ENCODE measurements at places on chromosomes 7 and 10. TPM values are rescaled to one million over a fixed set of nuclear protein-coding genes. Genes with fewer than 3 reads are reported as not detected.

DNA sequence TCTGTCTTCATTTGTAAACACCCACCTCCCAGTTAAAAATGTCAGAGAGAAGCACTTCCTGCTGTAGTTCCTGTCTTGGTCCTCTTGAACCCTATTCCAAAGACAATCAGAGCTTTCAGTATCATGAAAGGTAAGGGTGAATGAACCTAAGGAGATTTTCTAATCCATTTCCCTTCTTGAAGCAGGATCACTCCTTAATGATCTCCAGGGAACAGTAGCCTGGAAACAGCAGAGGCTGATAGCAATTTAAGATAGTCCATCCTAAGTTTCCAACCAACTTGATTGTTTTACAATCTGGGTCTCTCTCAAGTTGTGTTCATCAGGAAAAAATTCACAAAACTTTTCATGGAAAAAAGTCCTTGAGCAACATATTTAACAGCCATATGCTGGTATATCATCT, 273.6 kb downstream of the NEBL start:
- DNase-seq: no peak

- DNase-seq: no peak
These were observed 118.5 kb upstream of the CHST15 start for GRCh38 chr10:124211921-124212320.

DNA sequence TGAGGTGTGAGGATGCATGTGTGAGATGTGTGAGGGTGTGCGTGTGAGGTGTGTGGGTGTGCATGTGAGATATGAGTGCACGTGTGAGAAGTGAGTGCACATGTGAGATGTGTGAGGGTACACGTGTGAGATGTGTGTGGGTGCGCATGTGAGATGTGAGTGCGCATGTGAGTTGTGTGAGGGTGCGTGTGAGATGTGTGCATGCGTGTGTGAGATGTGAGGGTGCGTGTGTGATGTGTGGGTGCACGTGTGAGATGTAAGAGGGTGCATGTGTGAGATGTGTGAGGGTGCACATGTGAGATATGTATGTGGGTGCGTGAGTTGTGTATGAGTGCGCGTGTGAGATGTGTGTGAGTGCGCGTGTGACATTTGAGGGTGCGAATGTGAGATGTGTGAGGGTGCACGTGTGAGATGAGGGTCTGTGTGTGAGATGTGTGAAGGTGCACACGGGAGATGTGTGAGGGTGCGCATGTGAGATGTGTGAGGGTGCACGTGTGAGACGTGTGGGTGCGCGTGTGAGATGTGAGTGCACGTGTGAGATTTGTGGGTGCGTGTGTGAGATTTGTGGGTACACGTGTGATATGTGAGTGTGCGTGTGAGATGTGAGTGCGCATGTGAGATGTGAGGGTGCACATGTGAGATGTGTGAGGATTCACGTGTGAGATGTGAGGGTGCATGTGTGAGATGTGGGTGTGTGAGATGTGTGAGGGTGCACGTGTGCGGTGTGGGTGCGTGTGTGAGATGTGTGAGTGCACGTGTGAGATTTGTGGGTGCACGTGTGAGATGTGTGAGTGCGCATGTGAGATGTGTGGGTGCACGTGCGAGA, 30.5 kb downstream of the PPIF start:
- no peak for DNase-seq

DNA sequence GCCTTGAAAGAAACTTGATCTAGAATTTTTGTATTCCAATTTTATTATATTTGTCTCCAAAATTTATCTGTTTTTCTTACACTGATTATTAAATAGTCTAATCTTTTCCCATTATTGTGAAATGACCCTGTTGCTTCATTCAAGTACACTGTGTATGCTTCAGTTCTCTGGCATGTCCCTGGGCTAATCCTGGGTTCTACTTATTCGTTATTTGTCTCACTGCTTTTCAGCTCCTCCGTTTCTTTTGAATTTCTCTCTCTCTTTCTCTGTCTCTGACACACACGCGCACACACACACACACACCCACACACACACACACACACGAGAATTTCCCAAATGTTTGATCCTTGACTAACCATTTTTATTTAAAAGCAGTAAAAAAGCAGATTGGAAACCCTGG, 768.6 kb downstream of the NRG3 start:
- no peak for DNase-seq

DNA sequence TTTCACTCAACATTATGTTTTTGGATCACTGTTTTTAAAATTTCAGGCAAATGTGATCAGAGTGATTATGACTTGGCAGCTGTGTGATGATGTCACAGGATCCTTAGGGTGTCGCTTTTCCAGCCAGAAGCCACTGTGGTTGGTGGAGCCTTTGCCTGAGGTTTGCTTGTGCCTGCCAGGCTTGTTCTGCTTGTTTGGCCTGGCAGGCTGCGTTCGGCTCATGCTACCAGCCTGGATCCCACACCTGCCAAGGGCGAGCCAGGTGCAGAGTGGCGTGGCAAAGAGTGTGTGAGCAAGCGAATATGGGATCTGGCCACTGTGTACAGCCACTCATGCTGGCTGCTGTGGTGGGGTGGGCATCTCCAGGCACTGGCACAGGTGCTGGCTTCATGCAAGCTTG, 55.7 kb downstream of the ADK start:
- DNase-seq: no peak

DNA sequence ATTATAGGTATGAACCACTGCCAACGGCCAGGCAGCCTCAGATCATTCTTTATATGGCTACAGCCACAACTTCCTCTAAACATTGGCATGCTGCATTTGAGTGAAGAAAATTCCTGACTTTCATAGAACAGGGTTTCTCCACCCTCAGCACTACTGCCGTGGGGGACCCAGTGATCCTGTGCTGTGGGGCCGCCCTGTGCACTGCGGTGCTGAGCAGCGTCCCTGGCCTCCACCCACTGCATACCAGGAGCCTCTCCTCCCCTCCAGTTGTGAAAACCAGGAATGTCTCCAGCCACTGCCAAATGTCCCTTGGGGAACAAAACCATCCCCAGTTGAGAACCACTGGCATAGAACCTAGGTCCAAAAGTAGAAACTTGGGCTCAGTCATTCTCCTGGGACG, 15.8 kb downstream of the CNPY1 start:
- no peak for DNase-seq

DNA sequence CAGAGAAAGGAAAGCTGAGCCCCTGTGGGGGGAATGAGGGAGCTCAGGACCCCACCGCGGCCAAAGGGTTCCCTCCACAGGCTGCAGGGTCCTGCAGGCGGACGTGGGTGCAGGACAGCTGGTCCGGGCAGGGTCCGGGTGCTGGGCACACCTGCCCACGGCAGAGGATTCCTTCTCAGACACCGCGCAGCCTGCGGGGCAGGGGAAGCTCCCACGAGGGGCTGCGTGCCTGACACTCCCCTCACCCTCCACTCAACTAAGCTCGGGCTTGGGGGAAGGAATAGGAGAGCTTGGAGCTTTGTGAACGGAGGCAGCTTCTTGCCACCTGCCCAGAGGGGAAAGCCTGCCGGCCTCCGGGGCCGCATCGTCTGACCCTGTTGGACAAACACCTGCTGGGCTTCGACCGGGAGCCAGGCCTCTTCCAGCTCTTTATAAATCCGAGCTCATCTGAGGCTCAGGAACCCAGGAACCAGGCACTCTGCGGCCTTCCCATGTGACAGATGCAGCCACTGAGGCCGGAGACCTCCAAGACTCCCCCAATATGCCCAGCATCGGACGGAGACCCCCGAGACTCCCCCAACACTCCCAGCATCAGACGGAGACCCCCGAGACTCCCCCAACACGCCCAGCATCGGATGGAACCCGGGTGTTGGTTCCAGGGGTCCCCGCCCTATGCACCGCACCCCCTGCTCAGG, 97.3 kb downstream of the PDGFA start:
- no peak for DNase-seq

- no peak for DNase-seq
These were observed 62.2 kb upstream of the USP6NL start for GRCh38 chr10:11673346-11674280.

- DNase-seq: no peak
These were observed 14.3 kb upstream of the ARHGAP12 start for GRCh38 chr10:31942892-31943291.

- no peak for DNase-seq
These were observed 283.9 kb upstream of the DKK1 start for GRCh38 chr10:52030051-52030790.

- DNase-seq: peak; percentile 20
These were observed 233.1 kb upstream of the FZD8 start for GRCh38 chr10:35875016-35875676.

DNA sequence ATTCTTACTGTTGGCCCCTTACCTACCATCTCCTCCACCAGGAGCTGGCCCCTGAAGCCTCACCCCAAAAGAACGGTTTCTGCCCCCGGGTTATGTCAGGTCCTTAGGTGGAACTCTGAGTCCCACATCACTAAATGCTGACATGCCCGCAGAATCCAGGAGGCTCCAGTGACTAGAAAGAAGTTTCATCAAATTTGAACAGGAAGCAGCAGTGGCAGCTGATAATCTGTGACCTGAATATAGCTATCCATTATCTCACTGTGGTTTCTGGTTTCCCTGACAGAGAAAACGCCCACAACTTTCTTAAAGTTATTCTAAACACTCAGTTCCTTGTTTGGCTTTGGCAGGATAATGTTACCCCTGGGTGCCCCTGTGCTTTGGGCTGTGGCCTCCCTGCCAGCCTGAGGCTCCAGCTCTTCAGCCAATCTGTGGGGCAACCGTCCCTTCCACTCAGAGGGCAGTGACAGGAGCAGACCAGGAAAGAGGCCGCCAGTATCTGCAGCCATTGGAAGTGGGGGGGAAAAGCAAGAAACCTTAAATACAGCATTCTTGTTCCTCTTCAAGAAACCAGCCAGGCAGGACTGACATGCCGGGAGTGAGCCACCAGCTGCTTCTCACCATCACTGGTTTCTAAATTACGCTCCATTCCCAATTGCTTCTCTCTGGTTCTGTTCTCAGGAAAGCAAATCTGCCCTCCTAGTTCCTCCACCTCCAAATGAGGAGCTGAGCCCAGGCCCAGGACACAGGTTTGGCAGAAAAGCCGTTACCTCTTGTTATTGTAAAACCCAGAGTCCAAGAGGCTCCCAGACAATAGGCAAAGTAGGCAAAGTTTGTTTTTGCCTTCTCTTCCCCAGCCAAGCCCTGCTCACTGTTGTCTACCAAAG, 41.2 kb upstream of the VCL start:
- DNase-seq: no peak

- no peak for DNase-seq
These were observed 49.4 kb downstream of the RGS10 start for GRCh38 chr10:119493155-119493554.

DNA sequence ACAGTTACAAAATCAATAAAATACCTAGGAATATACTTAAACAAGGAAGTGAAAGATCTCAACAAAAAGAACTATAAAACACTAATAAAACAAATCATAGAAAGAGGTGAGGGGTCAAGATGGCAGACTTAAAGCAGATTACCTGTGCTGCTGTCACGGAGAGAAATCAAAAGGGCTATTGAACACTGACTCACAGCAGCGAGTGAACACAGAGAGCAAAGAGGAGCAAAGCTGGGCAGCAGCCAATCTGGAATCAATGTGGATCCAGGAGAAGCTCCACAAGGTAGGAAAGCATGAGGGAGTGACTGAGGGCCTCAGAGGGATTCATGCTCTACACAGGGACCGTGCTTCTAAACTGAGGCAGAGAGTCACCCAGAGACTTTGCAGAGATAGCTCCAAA, 562.0 kb upstream of the SEMA3D start:
- DNase-seq: no peak

- no peak for DNase-seq
These were observed 428.4 kb upstream of the KLF6 start for GRCh38 chr10:4213441-4213840.

DNA sequence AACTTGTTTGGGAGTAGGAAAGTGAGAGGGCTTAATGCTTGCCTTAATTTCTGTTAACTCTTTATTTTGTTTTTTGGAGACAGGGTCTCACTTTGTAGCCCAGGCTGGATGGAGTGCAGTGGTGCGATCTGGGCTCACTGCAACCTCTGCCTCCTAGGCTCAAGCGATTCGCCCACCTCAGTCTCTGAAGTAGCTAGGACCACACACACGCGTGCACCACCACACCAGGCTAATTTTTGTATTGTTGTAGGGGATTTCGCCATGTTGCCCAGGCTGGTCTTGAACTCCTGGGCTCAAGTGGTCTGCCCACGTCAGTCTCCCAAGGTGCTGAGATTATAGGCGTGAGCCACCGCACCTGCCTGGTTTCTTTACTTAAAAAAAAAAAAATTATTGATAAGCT, 1.9 kb downstream of the PPP2R2D start:
- no peak for DNase-seq

DNA sequence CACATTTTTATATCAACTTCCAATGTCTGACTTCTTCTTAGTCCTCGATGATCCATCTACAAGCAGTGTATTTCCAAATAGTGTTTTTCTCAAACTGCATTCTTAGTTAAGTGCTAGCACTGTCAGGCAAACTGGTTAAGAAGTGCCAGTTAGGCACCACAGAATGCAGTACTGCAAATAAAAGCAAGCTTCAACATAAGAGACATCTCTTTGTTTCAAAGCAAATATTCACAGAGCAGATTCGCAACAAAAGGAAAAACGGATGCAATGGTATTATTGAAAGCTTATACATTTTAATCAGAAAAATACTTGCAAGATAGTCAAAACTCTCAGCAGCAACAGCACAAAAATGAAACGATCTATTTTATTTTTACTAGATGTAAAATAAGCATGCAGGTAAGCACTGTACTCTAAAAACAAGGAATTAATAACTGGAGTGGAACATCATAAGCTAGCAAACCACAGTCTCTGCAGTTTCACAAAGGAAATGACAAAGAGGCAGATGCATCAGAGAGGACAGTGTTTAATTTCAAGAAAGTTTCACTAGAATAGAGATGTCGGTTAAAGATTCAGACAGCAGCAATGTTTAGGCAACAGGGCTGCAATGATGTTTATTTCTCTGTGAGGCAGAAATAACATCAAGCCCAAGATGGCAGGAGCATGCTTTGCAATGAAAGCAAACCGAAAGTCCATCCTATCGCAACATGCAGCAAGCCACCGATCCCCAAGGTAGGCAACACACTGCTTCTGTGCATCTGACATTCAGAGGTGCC, 82.0 kb downstream of the FGFR2 start:
- DNase-seq: no peak

- peak; percentile 86 for DNase-seq
These were observed 2.9 kb upstream of the GET4 start for GRCh38 chr7:873367-874002.

GRCh38 chr7:75924889-75925288, 9.9 kb downstream of the POR start:
- DNase-seq: no peak

- DNase-seq: peak; percentile 73
These were observed 109.9 kb downstream of the ZMIZ1 start for GRCh38 chr10:79178614-79179163.

The LEP gene
- not detected for total RNA-seq

The GHRHR gene
- total RNA-seq: not detected

The ATP6V0E2 gene
- 14.6 TPM for total RNA-seq

The MYO1G gene
- total RNA-seq: not detected

The TUBB8 gene
- total RNA-seq: 1.9 TPM

The SFXN2 gene
- 15.5 TPM for total RNA-seq

The VAX1 gene
- total RNA-seq: not detected

The MMD2 gene
- total RNA-seq: not detected
